ENCODE measurements at places on chromosomes 16 and 17.
A peak's percentile ranks its signal among the peaks of the same experiment; 100 is the strongest.

GRCh38 chr16:49605536-49606254 lies 232.1 kb downstream of the C16orf78 start:
- DNase-seq = no peak

DNA sequence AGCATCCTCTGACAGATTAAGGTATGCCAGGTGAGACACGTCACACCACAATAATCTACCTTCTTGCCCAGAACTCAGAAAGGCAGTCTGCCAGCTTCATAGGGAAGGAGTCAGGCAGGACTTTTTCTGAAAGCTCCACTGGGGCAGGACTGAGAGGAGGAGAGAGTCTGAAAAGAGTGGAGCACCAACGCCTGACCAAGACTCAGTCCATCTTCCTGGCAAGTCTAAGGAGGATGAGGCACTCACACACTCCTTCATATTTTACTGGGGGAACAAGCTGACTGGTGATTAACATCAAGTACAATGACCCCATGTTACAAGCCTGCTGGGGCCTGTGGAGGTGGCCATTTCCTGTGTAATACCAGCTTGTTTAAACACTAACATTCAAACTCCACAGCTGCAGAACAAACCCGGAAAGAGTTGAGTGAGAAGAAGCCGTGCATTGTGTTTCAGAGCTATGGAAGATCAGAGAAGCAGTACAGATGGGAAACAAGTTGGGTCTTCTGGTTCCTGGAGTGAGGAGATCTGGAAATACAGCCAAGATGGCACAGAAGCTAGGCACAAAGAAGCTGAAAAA lies 122.4 kb downstream of the HIC1 start:
- no peak for DNase-seq

- DNase-seq = no peak
Observed at GRCh38 chr17:39652587-39653315, 12.4 kb upstream of the TCAP start.

DNA sequence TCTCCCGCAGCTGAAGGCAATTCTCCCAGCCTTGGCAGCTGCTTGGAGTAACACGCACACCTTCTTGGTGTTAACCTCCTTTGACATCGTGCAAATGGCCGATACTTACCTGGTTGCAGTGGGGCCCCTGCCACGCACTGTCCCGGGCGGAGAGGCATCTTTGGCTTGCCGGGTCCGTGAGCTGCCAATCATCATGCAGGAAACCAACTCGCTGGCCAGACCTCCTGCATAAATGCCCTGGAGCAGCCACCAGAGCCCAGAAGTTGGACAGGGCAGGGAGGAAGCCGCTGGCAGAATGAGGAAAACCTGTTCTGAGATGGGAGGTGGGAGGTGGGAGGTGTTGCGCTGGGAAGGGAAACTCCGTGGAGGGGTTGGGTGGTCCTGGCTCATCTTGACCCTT lies 41.7 kb upstream of the CREBBP start:
- no peak for DNase-seq

DNA sequence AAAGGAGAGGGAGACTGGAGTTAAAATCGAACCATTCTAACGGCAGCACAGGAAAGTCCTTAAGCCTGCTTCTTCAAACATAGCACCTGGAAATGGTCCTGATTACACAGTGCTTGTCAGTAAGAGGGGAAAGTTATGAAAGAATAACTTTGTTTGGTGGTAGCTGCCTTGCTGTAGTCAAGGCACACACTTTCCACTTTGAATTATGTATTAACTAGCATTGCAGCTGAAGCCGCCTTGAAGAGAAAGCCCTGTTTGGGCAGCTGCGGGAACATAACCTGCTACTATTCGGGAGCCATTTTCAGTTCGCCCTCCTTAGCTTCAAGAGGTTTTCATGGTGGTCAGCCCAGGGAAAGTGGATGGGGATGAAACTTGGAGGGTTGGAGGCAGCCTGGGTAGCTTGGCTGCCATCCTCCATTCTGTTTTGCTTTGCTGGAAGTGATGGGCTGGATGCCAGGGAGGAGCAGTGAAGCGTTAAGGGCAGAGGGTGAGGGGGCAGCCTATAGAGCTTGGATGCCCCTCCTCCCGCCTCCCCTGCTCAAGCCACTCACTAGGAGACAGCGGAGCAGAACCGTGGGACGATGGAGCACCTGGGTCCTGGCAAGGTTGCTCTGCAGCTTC lies 5.3 kb upstream of the HAS3 start:
- no peak for DNase-seq

DNA sequence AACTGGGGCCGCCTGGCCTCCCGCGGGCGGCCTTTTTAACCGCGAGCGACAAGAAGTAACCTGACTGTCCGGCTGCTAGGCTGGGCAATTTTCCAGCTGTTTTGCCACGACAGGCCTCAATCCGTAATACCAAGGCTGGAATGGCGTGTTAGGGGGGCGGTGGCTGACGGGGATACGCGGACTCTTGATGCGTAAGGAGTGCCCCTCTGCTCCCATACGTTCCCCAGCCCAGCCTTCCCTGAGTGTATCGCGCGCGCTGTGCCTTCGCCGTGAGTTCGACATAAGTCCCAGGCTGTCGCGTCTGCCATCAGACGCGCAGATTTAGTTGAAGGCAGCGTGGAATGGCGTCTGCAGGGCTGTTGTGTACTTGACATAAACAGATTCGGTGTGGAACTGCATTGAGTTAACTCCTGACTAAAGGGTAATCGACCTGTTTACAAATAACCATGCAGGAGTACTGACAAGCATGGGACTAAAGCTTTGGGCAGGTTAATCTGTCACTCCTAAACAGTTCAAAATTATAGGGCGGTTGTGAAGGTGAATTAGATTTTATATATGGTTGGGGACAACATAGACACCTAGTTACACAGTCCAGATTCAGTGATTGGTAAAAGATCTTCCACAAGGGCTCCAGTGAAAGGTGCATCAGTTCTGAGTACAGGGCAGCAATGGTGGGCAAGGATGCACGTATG lies 16.6 kb upstream of the ERN1 start:
- peak; percentile 34 for DNase-seq

GRCh38 chr16:89006036-89006752 lies 29.2 kb upstream of the CBFA2T3 start:
- no peak for DNase-seq

DNA sequence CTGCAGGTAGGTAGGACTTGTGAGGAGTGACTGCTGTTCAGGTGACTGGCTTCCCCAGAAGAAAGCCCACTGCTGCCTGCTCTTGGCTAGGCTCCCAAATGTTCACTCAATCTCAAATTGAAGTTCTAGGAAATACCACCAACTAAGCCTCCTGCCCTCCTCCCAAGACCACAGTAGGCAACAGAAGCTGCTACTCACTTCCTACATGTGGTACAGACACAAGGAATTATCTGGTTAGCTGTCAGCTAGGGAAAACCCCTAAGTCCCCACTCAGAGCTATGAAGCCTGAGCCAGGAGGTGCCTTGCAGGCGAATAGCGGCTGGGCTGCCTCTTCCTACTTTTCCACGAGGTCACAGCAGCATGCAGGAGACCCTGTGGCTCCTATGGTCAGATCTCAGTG lies 4.9 kb downstream of the FBXO39 start:
- DNase-seq = no peak

DNA sequence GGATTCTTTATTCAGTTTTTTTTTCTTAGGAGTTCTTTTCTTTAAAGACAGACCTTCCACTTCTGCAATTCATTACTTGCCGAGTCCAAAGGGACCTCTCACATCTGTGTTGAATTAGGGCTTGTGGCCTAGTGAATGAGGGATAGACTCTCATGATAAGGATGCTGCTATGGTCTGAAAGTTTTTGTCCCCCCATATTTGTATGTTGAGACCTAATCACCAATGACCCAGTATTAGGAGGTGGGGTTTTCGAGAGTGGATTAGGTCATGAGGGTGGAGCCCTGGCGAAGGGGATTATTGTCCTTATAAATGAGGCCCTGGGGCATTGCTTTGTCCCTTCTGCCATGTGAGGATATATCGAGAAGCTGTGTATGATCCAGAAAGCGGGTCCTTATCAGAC lies 9.5 kb downstream of the KRT12 start:
- DNase-seq = no peak

DNA sequence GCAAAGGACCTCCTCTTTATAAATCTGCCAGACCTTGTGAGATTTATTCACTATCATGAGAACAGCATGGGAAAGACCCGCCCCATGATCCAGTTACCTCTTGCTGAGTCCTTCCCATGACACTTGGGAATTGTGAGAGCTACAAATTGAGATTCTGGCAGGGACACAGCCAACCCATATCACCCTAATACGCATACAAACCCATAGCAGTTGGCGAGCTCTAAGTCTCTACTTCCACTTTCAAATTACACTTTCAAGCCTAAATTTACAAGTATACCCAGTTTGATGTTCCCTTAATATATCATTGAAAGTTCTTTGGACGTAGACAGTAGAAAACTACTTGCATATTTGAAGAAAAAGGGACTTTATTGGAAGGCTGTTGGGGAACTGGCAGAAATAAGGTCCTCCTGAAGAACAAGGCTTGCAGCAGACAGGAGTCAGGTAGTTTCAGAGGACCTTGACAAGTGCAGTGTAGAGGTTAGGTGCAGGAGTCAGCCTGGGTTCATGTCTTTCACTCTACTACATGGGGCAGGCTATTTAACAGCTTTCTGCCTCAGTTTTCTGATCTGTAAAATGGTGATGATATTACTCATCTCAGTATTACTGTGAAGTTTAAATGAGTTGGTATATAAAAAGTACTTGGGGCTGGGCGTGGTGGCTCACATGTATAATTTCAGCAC lies 107.9 kb upstream of the EEF2KMT start:
- no peak for DNase-seq

- DNase-seq = no peak
Observed at GRCh38 chr17:27986805-27987684, 55.4 kb upstream of the NLK start.

- no peak for DNase-seq
Observed at GRCh38 chr17:13044572-13045065, 26.8 kb upstream of the ELAC2 start.

GRCh38 chr17:38728290-38728831 lies 1.8 kb upstream of the CISD3 start:
- DNase-seq = peak; percentile 76

DNA sequence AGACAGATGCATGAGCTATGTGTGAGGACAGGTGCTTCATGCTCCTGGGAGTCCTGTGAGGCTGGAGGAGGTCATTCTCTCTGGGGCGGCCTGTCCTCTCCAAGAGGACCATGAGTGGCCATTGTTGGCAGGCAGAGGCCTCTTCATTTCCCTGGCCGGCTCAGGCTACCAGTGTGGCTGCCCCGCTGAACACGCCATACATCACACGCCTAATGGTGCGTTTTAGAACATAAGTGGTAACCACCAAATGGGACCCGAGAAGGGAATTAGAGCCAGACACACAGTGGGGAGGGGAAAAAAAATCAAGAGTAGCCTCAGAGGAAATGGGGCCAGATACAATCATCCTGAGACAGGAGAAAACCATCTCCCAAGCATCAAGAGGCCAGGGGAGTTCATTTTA lies 140.0 kb downstream of the SPACA3 start:
- DNase-seq = no peak

GRCh38 chr17:38861399-38861843 lies 7.9 kb upstream of the RPL23 start:
- no peak for DNase-seq

GRCh38 chr16:11393366-11393765 lies 48.1 kb downstream of the RMI2 start:
- DNase-seq = no peak

GRCh38 chr16:70743791-70744190 lies 57.2 kb downstream of the VAC14 start:
- DNase-seq = no peak

DNA sequence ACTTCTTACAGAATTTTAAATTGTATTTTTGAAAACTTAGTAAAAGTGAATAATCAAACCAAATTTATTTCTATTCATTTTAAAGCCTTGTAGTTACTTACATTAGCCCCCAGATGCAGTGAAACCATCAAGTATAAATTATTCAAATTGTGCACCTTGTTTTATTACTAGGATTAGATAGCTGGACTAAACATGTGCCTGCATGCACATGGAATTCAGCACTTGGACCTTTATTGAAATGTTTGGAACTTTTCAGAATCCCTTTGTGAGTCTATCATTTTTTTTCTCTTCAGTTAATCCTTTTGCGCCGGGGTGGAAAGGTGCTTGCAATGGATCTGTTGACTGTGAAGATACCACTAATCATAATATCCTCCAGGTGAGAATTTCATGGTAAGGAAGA lies 4.7 kb downstream of the ZPBP2 start:
- DNase-seq = no peak

DNA sequence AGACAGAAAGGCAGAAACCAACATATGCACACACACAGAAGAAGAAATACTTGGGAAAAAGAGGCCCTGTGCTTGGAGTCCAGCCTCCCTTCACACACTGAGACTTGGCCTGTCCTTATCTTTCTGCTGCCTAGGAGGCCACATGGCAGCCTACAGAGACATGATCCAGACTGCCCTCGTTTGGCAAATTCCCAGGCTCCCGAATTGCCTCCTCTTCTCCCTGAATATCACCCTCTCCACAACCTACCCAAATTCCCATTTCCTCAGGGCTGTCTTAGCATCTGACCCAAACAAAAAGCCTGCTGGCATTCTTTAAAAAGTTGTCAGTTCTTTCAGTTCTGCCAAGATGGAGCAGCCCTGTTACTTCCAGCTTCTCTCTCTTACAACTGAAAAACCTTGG lies 59.8 kb downstream of the DNAH17 start:
- no peak for DNase-seq

DNA sequence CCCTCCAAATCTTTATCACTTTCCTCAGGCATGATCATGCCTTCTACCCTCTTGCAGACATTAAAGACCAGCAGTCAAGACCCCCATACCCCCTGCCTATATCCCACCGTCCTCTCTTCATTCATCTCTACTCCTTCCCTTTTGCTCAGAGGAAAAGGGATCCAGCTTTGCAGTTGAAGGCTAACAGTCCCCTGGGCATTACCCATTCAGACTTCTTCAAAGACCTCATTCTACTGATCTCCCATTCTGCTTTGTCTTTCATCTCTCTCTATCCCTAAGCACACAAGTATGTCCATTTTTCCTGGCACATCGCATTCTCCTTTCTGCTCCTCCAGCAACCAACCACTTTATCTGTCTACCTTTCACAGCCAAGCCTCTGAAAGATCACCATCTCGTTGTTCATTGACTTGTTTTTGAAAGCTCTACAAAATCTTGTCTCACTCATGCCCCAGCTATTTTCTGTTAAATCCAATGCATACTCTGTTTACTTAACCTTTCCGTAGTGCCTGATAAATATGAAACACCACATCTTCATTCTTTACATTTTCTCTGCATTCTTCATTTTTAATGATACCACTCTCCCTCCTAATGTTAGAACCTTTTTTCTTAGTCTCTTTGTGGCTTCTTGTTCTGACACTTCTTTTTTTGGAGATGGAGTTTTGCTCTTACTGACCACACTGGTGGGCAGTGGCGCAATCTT lies 14.1 kb upstream of the LCMT1 start:
- no peak for DNase-seq

DNA sequence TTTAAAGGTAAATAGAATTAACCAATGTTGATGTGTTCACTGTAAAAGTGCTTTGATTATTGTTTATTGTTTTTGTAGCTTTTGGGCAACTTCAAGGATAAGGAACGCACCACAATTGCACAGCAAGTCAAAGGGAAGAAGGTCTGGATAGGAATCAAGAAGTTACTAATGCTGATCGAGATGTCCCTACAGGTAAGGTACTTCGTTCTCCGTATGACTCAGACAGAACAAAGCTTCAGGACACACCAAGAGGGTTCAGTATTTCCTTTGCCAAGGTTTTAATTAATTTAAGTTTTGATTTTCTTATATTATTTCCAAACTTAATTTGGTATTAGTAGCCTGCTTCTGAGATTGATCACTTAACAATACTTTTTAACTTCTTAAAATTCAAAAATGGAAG lies 67.1 kb downstream of the WNT3 start:
- DNase-seq = no peak
